SJSA1 (cell line): ENCODE measurements at places on chromosomes 6 and 20.
A peak's percentile ranks its signal among the peaks of the same experiment; 100 is the strongest.

DNA sequence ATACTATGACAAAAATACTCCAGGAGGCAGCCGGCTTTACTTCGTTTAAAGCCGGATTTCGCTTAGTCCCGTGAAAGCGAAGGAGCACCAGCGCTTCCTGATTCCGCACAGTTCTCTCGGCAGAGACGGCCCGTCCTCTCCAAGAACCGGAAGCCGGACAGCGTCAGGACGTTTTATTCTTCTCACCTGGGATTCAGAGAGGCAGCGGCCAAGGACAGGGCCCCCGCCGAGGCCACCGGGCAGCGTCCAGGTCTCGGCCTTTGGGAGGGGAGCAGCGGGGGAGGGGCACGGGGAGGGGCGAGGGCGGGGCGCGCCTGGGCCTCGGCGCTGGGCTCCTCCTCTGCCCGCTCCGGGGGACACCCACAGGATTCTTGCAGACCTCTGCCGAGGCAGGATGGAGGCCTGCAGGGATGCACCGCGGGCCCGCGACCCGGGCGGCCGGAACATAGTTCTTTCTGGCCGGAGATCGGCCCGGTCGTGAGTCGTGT, 2.8 kb upstream of the DIDO1 start:
- peak; percentile 73 for DNase-seq

- peak; percentile 53 for DNase-seq
Observed at GRCh38 chr6:128519132-128519930, 1.1 kb downstream of the PTPRK start.

- DNase-seq: no peak
Observed at GRCh38 chr6:3535776-3536435, 79.1 kb upstream of the SLC22A23 start.

GRCh38 chr20:38791940-38792339, 13.6 kb upstream of the PPP1R16B start:
- DNase-seq: no peak
